ENCODE measurements at places on chromosomes 7 and 10. TPM values are rescaled to one million over a fixed set of nuclear protein-coding genes. Genes with fewer than 3 reads are reported as not detected.

The PRTFDC1 gene
- 11.4 TPM for total RNA-seq

The GRM8 gene
- total RNA-seq, result not detected

DNA sequence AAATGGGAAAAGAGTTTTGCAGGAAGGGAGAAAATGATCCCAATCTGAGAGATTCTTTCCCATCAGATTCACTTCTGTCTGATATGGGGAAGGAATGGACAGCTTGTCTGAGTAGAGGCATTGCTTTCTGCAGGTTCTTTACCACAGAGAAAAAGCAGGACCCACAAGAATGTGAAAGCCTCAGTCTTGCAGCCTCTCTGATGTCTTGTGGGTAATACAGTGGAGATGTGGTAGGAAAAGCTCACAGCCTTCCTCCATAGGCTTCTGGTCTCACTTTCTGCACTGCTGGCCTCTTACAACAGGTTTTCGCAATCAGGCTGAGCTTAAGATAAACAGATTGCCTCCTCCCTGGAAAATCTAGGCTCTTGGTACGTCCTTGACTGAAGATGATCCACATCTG, 551 bp downstream of the IFIT1 start:
- H3K36me3 ChIP-seq, result no peaks in the 10 kb centered on the region
- DNase-seq, result peak; percentile 81
- H3K4me1 ChIP-seq, result peaks cover 42% of the 10 kb centered on the region

DNA sequence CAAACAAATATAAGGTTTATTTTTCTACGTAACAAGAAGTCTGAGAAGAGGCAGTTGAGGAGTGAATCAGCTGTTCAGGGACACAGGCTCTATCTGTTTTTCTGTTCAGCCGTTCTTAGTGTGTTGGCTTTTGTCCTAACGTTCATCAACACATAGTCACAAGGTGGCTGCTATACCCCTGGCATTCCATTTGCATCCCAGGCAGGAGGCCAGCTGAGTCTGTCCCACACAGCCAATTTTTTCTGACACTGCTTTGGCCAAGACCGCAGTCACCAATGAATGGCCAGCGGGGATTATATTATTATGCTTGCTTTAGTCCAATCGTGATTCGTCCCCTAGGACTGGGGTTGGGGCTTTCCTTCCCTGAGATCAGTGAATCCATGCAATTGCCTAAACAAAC, 143.4 kb upstream of the CHST15 start:
- H3K27me3 ChIP-seq, result no peaks in the 10 kb centered on the region
- H3K36me3 ChIP-seq, result no peaks in the 10 kb centered on the region
- no peak overlapping the region for H3K4me3 ChIP-seq
- DNase-seq, result no peak
- no peak overlapping the region for H3K27ac ChIP-seq

DNA sequence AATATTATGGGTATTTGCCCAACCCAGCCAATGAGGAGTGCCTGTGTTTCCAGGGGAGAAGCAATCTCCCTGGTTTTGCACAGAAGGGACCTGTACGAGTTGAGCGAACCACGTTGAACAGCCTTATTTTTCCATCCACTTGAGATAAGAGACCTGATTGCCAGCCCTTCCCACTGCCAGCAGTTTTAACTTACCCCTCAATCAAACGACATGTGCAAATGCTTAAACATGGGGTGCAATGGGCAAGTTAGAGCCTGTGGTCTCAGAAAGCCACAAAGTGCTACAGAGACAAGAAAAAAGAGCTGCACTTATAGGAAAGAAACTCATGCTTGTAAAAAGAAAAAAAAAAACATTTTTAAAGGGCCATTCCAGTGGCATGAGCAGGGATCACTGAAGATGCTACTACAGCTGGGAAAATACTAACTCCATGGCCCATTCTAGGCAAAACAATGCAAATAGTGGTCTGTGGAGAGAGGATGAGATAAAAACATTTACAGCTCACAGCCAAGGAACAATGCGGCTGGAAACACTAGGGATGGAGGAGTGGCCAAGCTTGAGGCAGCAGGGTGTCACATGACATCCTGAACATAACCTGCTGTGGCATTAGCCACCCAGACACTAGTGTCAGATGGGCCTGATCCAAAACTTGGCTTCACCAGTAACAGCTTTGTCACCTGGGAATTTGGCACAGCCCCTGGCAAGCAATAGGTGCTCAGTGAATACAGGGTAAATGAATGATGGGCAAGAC, 162.8 kb downstream of the ELMO1 start:
- no peaks in the 10 kb centered on the region for H3K36me3 ChIP-seq

- H3K27me3 ChIP-seq, result no peaks in the 10 kb centered on the region
- H3K36me3 ChIP-seq, result no peaks in the 10 kb centered on the region
- no peaks in the 10 kb centered on the region for H3K4me1 ChIP-seq
- no peak for DNase-seq
- H3K27ac ChIP-seq, result no peak overlapping the region
These were observed 32.0 kb downstream of the TCERG1L start for GRCh38 chr10:131279516-131279915.

- no peak for DNase-seq
- H3K27ac ChIP-seq, result no peak overlapping the region
- no peaks in the 10 kb centered on the region for H3K36me3 ChIP-seq
These were observed 60.4 kb downstream of the ZNF33B start for GRCh38 chr10:42578019-42578418.

- H3K4me1 ChIP-seq, result no peaks in the 10 kb centered on the region
- H3K27me3 ChIP-seq, result no peaks in the 10 kb centered on the region
- H3K27ac ChIP-seq, result no peak overlapping the region
- no peak overlapping the region for H3K4me3 ChIP-seq
These were observed 56.8 kb downstream of the XRCC2 start for GRCh38 chr7:152619027-152619739.

The TMEM168 gene
- total RNA-seq, result 24.3 TPM

DNA sequence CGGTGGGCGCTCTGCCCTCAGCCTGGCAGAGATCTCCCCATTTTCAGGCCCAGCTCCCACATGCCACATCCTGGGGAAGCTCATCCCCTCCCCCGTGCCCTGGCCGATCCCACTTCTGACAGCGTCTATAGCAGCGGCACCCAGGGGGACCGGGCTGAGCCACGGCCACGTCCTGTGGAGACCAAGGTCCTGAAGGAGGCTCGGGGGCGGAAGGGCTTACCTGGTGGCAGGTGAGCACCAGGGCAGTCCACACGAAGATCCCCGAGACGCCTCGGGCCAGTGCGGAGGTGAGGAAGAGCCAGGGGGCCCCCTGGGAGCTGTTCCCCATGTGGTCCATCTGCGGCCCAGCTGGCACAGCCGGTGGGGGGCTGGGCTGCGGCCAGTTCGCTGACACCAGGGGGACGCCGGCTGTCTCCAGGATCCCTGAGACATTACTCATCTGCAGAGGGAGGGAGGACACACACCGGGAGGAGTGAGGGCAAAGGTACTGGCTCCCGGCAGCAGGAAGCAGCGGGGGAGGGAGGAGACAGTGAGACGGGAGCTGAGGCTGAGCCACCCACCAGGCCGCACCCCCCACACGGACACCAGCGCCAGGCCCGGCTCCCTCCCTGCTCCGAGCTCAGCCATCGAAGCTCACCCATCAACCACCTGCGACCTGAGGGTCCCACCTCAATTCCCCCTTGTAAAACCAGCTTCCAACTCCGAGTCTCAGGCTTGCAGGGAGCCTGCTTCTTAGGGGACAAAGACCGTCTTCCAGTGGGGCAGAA, 776 bp downstream of the TMEM184A start:
- H3K27me3 ChIP-seq, result no peaks in the 10 kb centered on the region
- no peak overlapping the region for H3K27ac ChIP-seq
- no peaks in the 10 kb centered on the region for H3K36me3 ChIP-seq
- H3K4me3 ChIP-seq, result no peak overlapping the region

The SUN3 gene
- total RNA-seq, result not detected

DNA sequence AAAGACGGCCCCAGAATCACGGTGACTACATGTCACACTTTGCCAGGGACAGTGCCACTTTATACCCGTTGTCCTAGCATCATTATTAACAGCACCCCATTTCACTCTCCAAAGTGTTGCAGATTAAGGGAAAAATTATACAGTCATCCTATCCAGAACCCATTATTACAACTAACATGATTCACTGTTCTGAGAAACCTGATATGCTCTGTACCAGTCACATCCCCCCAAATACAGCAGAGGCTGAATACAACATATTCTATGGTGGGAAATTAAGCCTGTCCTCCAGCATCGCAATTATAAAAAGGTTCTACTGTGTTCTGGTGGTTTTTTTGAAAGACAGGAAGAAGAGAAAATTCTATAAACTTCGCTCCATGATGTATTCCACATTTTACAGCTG, 162.1 kb downstream of the JAZF1 start:
- H3K4me1 ChIP-seq, result peaks cover 89% of the 10 kb centered on the region
- H3K4me3 ChIP-seq, result no peak overlapping the region
- H3K27ac ChIP-seq, result peak overlapping the region; percentile 76

DNA sequence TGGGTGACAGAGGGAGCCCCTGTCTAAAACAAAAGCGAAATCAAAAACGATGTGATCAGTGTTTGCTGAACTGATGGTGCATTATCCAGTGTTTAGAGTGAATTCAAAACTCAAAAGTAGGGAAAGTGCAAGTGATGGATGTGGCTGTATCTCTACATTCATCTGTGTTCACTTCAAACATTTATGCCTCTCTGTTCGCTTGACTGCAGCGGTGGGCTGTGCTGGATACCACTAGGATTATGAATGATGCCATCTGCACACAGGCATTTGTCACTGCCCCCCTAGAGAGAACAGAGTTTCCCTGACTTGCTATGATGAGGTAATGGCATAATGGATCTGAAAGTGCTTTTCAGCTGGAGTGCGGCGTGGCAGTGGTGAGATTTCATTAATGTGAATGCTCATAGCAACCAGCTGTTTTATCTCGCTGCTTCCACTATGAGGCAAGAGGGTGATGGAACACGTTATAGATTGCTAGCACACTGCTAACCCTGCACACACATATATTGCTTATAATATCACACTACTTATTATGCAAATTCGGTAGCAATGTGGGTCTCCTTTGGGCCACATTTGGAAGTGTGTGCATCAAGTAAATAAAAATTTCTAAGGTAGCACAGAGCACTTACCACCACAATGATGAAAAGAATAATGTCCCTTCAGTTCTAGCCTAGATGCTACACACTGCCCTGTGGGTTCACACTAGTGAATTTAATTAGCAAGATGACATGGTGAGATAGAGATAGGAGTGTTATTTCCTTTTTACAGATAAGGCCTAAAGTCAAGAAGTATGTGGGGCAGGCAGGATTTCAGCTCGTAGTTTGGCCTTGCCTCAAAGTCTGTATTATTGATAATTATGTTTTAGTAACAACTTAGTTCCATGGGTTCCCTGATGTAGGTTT, 164.7 kb downstream of the CAMK1D start:
- no peaks in the 10 kb centered on the region for H3K27me3 ChIP-seq
- no peaks in the 10 kb centered on the region for H3K36me3 ChIP-seq
- DNase-seq, result no peak

DNA sequence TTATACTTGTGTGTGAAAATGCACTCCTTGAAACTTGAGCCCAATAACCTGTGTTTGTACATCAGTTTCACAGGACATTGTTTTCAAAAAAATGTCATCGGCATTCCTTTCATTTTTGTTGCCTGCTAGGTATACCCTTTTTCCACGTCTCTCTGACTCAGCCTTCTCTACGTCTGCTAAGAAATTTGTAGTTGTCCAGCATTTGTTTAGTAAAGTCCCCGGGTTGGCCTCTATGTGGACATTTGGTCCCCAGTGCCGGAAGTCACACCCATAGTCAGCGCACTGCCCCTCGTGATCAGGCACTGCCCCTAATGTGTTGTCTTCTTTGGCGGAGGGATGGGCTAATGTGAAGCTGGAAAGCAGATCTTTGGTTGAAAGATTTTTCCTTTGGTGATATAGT, 222.3 kb downstream of the LRMDA start:
- H3K36me3 ChIP-seq, result no peaks in the 10 kb centered on the region
- no peak overlapping the region for H3K4me3 ChIP-seq
- no peaks in the 10 kb centered on the region for H3K27me3 ChIP-seq
- peak overlapping the region; percentile 52 for H3K27ac ChIP-seq
- DNase-seq, result no peak
- H3K4me1 ChIP-seq, result peaks cover 24% of the 10 kb centered on the region

DNA sequence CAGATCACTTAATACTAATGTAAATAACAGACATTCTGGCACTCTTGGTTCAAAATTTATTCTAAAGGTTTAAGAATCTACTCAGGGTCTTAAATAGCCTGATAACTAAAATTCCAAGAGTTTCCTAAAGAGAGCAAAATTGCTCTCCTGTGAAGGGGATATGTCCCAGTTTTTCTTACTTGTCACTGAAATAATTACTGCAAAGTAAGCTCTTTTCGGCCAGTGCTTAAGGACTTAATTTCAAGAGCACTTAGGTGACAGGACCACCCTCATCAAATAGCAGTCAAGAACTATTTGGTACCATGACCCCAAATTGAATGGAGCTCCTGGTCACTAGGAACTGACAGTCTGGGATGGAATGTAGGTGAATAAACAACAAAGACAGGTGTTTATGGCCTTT, 1.8 kb upstream of the IMMP2L start:
- H3K27me3 ChIP-seq, result no peaks in the 10 kb centered on the region
- H3K36me3 ChIP-seq, result no peaks in the 10 kb centered on the region
- DNase-seq, result no peak

The KIAA1217 gene
- total RNA-seq, result 23.0 TPM

- no peaks in the 10 kb centered on the region for H3K4me1 ChIP-seq
- H3K4me3 ChIP-seq, result no peak overlapping the region
- H3K27me3 ChIP-seq, result no peaks in the 10 kb centered on the region
- no peaks in the 10 kb centered on the region for H3K36me3 ChIP-seq
- DNase-seq, result no peak
These were observed 17.5 kb downstream of the MRPS24 start for GRCh38 chr7:43851805-43852204.

The SEC24C gene
- total RNA-seq, result 42.7 TPM

- H3K4me3 ChIP-seq, result no peak overlapping the region
- H3K27ac ChIP-seq, result no peak overlapping the region
- no peaks in the 10 kb centered on the region for H3K27me3 ChIP-seq
- no peak for DNase-seq
- H3K4me1 ChIP-seq, result no peaks in the 10 kb centered on the region
- H3K36me3 ChIP-seq, result no peaks in the 10 kb centered on the region
These were observed 12.8 kb downstream of the CDHR3 start for GRCh38 chr7:105975770-105976417.

The OGDHL gene
- 3.2 TPM for total RNA-seq

The TAS2R5 gene
- total RNA-seq, result 3.7 TPM

The OR2F2 gene
- not detected for total RNA-seq

DNA sequence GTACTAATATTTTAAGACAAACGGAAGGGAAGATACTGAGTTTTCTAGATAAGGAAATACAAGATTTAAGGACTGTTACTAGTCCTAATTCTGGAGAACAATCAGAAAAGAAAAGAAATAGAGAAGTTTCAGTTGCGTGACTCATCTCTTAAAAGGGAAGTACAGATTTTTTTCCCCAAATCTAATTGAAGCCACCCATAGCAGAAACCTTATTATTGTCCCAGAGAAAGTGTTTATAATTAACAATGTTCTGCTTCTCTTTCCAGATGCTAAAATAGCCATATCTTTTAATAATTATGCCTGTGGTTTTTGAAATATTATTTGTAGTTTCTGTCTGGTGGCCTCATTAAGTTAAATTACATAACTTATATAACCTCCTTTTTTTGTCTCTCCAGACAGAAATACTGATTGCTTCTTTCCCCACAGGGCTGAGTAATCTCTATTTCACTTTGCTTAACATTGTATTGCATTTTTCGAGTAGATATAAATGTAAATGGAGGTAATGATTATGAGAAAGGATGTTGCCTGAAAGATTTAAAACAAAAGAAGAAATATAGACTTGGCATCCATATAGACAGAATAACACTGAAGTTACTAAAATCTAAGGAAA, 240.7 kb upstream of the MBL2 start:
- no peaks in the 10 kb centered on the region for H3K4me1 ChIP-seq
- H3K27me3 ChIP-seq, result no peaks in the 10 kb centered on the region
- H3K4me3 ChIP-seq, result no peak overlapping the region
- H3K36me3 ChIP-seq, result no peaks in the 10 kb centered on the region

Measured in sigmoid colon (tissue), 7 donors.